ENCODE measurements at places on chromosomes 6 and 20. TPM values are rescaled to one million over a fixed set of nuclear protein-coding genes. Genes with fewer than 3 reads are reported as not detected.

Gene TMEM242
- total RNA-seq = 13.4 TPM

Gene CGA
- total RNA-seq = not detected

- no peak for DNase-seq
Measured at GRCh38 chr6:2375443-2375842, 130.0 kb upstream of the GMDS start.

GRCh38 chr20:4234128-4234527, 218.8 kb upstream of the RNF24 start:
- no peak for DNase-seq

GRCh38 chr6:75931011-75931680, 141.3 kb downstream of the IMPG1 start:
- no peak for DNase-seq

DNA sequence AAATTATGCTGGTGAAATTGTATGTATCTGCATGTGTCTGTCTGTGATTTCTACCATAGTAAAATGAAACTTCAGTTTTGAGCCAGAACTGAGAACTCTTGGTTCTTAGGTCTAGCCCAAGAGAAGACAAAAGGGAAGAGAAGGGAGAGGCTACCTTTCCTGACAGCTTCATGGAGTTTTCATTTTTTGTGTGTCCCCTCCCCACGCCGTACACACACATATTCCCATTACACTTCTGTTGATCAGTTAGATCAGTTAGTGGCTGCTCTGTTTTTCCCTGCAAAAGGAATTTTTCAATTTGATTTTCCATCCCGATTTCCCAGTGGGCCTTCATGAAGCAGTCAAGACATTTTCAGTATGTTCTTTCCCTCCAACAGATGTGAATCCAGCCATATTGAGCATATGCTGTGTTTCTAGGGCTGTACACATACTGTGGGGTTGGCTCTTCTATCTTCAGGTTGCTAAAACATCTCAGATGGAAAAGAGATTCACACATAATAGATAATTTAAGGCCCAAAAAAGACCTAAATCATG, 52.5 kb downstream of the HIVEP1 start:
- no peak for DNase-seq
